ENCODE measurements at places on chromosomes 1 and 21.

DNA sequence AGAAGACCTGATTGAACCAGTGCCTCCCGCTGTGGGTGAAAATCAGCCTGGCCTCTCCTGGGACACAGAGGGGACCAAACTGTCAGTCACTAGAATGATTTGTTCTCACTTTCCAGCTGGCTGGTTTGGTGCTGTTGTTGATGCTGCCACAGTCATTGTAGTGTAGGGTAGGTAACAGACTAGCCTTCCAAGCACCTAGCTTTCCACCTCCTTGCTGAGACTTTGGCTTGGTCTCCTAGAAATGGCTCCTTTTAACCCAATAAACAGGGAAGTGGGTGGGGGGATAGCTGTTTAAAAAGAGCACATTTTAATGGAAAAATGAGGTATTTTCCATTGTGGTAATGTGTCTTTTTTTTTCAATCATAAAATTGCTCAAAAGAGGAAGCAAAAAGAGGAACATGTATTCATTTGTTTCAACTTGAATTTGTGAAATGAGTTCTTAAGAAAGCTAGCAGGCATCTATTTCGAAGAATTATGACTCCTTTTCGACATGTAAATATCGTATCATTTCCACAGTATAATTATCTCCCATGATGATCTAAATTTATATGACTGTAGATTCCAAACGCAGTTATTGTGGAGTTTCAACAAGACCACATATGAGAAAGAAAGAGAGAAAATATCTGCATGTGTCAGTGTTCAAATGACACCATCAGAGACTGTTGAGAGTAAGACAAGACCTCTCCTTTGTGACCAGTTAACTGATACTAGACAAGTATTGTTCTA lies 190.1 kb downstream of the HLX start:
- H3K4me3 ChIP-seq = peak overlapping the region; percentile 78
- peaks cover 14% of the 10 kb centered on the region for H3K36me3 ChIP-seq
- peak; percentile 58 for DNase-seq
- H3K27ac ChIP-seq = peak overlapping the region; percentile 97

- H3K27me3 ChIP-seq = peaks cover 3% of the 10 kb centered on the region
- H3K36me3 ChIP-seq = peaks cover 23% of the 10 kb centered on the region
- DNase-seq = no peak
- no peaks in the 10 kb centered on the region for H3K4me1 ChIP-seq
- H3K27ac ChIP-seq = no peak overlapping the region
These were observed 13.6 kb downstream of the GJA4 start for GRCh38 chr1:34806396-34806795.

GRCh38 chr21:21018821-21019220 lies 20.6 kb downstream of the NCAM2 start:
- H3K4me1 ChIP-seq = no peaks in the 10 kb centered on the region
- no peak overlapping the region for H3K4me3 ChIP-seq
- no peak for DNase-seq
- no peaks in the 10 kb centered on the region for H3K36me3 ChIP-seq
- H3K27ac ChIP-seq = no peak overlapping the region
- no peaks in the 10 kb centered on the region for H3K27me3 ChIP-seq

DNA sequence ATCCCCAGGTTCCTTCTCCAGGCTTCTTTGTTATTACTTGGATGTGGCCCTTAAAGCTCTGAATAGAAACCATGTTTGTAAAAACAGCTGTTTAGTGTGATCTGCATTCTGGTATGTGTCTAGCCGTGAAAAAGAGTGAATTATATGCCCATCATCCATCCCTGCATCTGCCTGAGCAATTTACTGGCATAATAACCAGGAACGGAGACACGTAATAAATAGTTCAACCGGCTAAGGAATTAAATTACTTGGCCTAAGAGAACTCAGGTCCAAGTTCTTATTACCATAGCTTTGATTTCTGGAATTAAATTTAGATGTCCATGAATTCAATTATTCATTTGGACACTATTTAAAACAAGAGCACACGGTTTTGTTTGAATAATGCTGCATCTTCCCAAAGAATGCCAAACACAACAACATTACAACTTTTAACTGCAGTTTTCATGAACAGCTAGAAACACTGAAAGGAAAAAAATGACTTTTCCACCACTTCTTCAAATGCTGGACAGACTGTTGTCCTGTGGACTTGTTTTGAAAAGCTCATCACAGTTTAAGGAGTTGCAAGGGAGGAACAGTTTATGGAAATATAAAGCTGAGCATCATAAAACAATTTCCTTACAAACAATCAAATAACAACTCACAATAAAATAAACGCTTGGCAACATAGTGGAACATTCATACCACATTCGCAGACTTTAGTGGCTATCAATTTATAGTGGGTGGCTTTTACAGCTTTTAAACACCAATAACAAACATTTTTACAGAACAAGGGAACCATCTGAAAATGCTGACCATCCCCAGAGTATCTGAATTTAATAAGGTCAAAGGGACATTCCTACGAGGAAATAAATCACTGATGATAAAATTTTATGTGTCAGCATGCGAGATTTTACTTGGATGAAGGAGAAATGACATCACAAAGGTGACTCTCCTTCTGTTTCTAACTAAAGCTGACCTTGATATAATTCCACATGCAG lies 144.7 kb downstream of the APP start:
- H3K4me1 ChIP-seq = peaks cover 2% of the 10 kb centered on the region
- H3K4me3 ChIP-seq = no peak overlapping the region
- no peak for DNase-seq
- peaks cover 17% of the 10 kb centered on the region for H3K36me3 ChIP-seq

DNA sequence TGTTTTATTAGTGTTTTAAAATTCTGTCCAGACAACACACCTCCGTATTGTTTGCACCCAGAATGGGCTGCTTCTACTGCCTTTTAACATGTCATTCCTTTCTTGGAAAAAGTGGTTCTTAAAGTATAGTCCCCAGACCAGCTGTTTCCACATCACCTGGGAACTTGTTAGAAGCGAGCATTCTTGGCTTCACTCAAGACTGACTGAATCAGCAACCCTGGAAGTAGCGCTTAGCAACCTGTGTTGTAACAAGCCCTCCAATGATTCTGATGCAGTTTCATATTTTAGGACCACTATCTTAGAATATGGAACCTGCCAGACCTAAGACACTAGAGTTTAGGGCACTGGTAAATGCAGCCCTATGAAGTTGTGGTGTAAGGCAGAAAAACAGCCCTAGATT lies 6.0 kb upstream of the PPIE start:
- H3K4me3 ChIP-seq = no peak overlapping the region
- H3K4me1 ChIP-seq = peaks cover 5% of the 10 kb centered on the region
- no peak for DNase-seq
- H3K36me3 ChIP-seq = no peaks in the 10 kb centered on the region
- peaks cover 21% of the 10 kb centered on the region for H3K27me3 ChIP-seq
- no peak overlapping the region for H3K27ac ChIP-seq

- H3K27me3 ChIP-seq = no peaks in the 10 kb centered on the region
- H3K36me3 ChIP-seq = peaks cover 1% of the 10 kb centered on the region
- peak; percentile 52 for DNase-seq
- H3K27ac ChIP-seq = peak overlapping the region; percentile 90
- H3K4me1 ChIP-seq = peaks cover 28% of the 10 kb centered on the region
These were observed 41.0 kb upstream of the SCAF4 start for GRCh38 chr21:31772674-31773555.

GRCh38 chr1:199684686-199685273 lies 342.7 kb upstream of the NR5A2 start:
- no peak overlapping the region for H3K27ac ChIP-seq
- DNase-seq = peak; percentile 21

DNA sequence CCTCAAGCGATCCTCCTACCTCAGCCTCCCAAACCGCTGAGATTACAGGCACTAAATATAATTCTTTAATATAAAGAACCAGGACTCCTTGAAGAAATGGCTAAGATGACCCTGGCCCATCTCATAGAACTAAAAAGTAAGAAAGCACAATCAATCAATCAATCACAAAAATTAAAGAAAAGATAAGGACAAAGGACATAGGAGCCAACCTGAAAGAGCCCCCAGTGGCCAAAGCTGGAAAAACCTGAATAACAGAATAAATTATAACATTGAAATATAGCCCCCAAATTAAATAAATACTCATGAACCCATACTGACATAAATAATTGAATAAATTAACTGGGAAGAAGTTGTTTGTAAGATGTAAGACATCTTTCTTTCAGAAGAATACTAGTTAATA lies 8.9 kb downstream of the NUP210L start:
- DNase-seq = no peak
- peaks cover 3% of the 10 kb centered on the region for H3K4me1 ChIP-seq
- H3K27ac ChIP-seq = no peak overlapping the region
- no peaks in the 10 kb centered on the region for H3K27me3 ChIP-seq
- H3K4me3 ChIP-seq = no peak overlapping the region

GRCh38 chr1:154474802-154475201 lies 27.2 kb upstream of the TDRD10 start:
- no peaks in the 10 kb centered on the region for H3K36me3 ChIP-seq
- peaks cover 5% of the 10 kb centered on the region for H3K4me1 ChIP-seq
- H3K4me3 ChIP-seq = no peak overlapping the region
- no peaks in the 10 kb centered on the region for H3K27me3 ChIP-seq
- H3K27ac ChIP-seq = no peak overlapping the region
- DNase-seq = no peak
